CD4-positive, alpha-beta memory T cell (primary cell): ENCODE measurements at places on chromosomes 5 and 9.

GRCh38 chr9:134946663-134947062, 29.0 kb upstream of the FCN1 start:
- DNase-seq, result no peak

- no peak for DNase-seq
Measured at GRCh38 chr5:163659568-163659902, 154.1 kb downstream of the MAT2B start.

- DNase-seq, result no peak
Measured at GRCh38 chr5:178067755-178068154, 45.6 kb upstream of the N4BP3 start.

DNA sequence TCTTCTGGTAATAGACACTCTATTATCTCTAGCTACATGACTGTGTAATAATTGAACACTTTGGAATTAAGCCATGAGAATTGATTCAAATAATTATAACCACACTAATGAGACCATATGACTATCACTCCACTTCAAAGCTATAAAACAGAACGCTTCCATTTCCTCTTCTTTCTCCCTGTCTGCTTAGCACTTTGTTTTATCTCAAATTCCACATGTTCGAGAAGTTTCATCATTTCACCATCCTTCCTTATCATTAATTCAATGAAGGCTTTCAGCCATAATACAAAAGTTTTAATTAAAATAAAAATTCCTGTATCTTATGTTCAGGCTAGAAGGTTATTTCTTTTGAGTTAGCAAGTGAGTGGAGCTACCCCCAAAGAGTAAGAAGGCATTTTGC, 7.4 kb upstream of the DCTN4 start:
- DNase-seq, result no peak

DNA sequence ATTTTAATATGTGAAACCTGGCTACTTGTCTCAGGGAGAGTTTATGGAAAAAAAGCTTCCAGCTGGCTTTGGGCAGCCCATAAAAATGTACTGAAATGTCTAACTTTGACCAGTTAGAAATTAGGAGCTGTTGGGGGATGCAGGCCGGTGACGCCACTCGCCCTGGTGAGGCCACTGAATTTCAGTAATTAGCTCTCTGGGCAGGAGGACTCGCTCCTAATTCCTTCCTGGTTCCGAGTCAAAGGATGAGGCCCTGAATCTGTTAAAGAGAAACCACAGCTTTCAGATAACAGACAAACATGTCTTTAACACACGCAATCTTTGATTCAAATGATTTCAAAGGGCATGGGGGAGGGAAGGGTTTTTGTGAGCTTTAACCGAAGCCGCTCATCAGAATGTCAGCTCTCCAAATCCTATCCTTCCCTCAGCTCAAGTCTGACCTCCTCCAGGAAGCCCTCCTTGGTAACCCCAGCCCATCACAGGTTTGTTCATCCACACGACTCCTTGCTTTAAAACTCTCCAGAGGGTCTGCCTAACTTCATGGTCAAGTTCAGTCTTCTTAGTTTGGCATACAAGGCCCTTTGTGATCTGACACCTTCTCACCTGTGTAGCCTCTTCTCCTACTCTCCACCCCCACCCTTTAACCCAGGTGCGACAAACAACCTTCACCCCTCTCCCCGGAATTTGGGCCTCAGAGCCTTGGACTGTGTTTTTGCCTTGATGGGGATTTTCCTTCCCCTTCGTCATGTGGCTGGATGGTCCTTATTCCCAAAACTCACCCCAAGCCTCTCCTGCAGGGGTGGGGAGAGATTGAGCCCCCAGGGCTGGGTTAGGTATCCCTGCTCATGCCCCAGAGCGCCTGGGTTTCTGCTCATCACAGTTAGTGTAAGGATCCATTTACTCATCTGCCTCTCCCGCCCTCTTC, 13.6 kb upstream of the PHF19 start:
- DNase-seq, result peak; percentile 76

GRCh38 chr5:94499806-94500205, 118.6 kb downstream of the KIAA0825 start:
- DNase-seq, result no peak

DNA sequence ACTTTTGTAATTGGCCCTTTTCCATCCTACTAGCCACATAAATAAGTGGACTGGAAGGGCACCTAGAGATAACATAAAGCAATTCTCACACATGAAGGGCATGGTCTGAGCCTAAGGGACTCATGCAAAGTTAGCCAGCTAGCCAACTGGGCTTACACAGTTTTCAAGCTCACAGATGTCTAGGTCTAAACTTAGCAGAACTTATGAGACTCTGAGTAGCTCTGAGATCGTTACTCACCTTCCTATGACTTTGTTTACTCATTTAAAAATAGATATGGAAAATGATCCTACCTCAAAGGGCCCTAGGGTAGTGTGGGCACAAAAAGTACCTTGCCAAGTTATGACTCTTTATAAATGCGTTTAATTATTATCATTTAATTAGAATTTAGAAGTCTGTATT, 410.4 kb upstream of the MPDZ start:
- no peak for DNase-seq
